ENCODE measurements at places on chromosomes 12 and 14.

DNA sequence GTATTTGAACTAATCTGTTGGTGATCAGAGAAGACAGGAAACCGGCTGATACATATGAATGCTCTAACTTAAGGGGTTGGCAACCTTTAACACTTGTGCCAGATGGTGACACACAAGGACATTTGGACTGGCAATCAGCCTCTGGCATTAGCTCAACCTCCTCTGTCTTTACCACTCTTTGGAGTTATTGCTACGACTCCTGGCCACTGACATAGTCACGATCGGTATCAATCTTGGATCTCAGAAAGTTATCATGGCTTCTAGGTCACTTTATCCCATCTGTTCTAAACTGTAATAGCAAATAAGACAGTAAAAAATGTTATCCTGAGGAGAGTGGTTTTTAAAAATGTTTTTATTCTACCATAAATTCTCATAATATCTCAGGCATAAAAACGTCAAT, 575.2 kb upstream of the MDGA2 start:
- no peak for DNase-seq

DNA sequence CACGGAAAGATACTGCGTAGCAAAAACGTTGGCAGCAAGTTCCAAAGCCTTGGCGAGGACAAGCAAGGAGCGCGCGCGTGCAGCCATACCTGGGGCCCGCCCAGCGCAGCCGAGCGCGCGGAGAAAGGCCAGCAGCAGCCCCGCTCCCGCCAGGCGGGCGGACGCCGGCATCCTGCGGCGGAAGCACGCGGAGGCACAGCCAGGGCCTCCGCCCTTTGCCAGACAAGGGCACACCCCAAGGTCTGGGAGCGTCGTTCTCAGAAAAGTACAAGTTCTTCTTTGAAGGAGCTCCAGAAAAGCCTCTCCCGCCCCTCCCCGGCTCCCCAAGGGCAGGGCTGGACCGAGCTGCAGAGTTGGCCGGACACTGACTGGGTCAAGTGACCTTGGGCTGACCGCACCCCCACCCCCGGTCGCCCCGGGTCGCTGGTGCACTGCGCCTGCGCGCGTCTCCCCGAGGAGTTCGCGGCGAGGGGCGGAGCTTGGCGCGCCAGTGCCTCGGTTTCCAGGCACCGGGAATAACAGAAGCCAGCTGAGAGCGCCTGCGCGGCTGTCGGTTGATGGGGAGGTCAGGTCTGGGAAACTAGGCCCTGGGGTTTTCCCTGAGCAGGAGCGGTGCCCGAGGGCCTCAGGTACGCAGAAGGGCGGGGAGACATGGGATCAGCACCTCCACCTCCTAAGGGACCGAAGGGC, at the start of gene ZC2HC1C:
TSS of gene ZC2HC1C (plus strand) at position 521 of the 690 bp plus-strand sequence. CDS start 933 bp downstream, outside the sequence.
- peak; percentile 71 for DNase-seq

DNA sequence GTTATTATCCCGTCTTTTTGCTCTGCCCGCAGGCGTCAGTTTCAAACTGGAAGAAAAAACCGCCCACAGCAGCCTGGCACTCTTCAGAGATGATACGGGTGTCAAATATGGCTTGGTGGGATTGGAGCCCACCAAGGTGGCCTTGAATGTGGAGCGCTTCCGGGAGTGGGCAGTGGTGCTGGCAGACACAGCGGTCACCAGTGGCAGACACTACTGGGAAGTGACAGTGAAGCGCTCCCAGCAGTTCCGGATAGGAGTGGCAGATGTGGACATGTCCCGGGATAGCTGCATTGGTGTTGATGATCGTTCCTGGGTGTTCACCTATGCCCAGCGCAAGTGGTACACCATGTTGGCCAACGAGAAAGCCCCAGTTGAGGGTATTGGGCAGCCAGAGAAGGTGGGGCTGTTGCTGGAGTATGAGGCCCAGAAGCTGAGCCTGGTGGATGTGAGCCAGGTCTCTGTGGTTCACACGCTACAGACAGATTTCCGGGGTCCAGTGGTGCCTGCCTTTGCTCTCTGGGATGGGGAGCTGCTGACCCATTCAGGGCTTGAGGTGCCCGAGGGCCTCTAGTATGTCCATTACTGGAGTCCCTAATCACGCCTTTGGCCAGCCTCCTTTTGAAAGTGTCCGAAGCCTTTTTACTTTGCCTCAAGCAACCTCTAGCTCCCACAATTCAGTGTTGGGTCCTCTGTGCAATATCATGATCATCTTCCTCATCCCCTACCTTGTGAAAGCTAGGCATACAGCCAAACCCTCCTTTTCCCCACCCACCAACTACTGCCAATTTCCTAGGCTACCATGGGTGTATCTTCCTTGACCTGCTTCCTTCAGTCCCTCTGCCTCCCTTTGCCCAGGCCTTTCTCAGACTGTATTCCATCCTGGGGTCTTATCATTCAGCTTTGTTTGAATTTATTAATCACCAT, 891 bp downstream of the SPRYD4 start:
- DNase-seq: peak; percentile 27

- no peak for DNase-seq
Measured at GRCh38 chr14:68376067-68376779, 416.6 kb downstream of the ZFP36L1 start.

DNA sequence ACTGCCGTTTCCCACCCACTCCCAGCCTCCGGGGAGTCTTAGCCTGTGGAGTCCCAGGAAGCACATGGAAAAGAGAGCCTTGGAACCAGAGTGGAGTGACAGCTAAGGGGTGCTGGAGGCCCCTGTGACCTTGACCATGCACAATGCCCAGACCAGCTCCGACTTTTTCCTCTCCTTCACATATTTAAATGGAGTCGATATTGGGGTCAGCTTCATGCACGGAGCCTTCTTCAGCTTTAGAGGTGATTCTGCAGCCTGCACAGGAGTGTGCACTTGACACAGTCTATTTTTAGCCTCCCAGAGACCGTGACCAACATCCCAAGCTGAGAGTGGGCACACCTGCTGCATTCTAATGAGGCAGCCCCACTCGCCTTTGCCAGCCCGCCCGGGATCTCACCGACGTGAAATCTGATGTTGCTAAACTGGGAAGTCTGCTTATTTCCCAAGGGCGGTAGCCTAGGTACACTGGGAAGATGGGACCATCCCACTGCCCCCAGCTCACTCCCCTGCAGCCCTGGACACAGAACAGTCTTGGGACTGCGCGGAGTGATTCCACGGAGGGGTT, 47.5 kb downstream of the PRMT8 start:
- no peak for DNase-seq

GRCh38 chr14:99389174-99389826, 91.4 kb downstream of the SETD3 start:
- peak; percentile 71 for DNase-seq

DNA sequence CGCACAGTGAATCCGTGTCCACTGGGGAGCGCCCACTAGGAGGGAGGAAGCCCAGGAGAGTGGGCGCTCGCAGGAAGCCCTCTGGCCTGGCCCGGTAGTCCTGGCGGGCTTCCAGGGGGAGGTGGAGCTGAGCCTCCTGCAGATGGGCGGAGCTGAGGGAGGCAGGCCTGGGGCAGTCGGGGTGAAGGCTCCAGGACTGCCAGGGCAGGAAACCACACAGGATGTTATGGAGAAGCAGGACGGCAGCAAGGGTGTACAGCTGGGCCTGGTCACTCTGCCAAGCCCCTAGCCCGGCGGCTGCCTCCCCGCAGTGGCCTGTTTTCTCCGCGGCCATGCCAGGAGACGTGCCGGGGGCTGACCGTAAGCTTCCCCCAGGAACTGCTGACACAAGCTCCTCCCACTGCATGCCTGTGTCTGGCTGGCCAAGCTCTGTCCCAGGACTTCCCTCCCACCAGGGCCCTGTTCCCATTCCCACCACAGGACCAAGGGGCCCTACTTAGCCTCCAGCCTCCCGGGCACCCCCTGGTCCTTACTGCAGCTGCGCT, 143.4 kb upstream of the C14orf180 start:
- DNase-seq: peak; percentile 14

GRCh38 chr14:31926652-31927347, 150.3 kb upstream of the ARHGAP5 start:
- no peak for DNase-seq

DNA sequence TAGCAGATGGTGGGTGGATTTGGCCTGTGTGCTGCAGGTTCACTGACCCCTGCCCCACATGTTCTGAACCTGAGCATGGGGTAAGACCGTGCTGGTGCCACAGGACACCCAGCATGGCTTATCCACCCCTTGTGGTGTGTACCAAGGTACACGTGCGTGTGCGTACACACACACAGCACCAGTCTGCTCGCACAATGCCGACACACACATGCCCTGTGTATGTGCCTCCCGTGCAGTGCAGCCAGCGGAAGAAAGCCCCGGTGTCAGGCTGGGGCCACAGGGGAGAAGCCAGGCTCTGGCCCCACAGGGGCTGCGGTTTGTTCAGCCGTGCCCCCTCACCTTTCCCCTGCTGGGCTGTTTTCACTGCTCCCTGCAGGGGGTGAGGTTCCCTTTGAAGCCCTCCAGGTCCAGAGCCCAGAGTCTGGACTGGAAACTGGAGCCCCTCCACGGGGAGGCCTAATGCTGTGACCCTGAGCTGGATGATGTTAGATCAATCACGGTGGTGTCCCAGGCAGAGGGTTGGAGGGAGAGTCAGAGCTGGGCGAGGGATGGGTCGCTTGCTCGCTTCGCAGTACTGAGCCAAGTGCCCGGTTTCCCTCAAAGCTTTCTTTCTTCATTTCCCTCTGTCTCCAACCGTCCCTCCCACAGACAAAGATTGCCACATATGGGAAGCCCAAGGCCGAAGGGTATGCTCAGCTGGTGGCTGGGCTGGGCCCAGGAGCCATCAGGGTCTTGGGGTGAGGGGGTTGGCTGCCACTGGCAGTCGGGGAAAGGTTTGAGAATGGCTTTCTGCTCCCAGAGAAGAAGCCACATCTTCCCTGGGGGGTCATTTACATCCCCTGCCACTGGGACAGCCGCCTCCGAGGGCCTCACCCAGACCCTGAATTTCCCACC, 6.2 kb downstream of the DTX1 start:
- no peak for DNase-seq

DNA sequence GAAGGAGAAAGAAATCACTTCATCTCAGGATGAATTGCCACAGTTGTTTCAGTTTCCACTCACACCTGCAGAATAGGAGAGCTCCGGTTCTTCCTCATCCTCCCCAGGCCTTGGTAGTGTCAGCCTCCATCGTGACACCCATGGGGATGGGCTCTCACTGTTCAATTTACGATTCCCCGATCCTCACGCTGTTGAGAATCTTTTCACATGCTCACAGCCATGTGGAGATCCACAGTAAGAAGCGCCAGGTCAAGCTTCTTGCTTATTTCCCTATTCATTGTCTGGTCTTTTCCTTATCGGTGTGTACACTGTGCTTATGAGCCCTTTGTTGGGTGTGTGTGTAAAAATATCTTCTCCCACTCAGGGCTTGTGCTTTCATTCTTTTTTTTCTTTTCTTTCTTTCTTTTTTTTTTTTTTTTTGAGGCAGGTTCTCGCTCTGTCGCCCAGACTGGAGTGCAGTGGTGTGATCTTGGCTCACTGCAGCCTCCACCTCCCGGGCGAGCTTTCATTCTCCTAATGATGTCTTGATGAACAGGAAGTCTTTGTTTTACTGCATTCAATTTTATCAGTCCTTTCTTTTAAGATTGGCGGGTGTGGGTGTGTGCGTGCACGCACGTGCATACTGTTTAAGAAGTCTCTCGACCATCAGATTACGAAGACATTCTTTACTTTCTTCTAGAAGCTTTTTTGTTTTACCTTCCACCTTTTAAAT, 21.5 kb downstream of the RIN3 start:
- no peak for DNase-seq

GRCh38 chr14:92513966-92514843, 624 bp downstream of the RIN3 start:
- DNase-seq: peak; percentile 37

DNA sequence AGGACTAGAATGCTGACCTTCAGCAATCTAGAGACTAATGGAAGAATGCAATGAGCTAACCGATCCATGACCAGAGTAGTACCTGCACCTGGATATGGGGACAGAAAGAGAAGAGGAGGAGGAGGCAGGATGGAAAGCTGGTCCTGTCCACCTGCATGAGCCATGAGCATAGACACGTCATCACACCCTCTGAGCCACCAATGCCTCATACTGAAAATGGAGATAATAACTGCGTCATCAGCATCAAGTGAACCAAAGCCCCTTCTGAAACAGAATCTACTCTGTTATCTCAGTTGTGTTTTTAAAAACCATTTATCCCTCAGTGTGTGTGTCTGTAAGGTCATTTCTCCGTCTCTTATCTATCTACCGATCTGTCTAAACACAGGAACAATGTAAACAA, 327.0 kb downstream of the BCL11B start:
- no peak for DNase-seq

GRCh38 chr12:98912401-98912974, 267.4 kb downstream of the APAF1 start:
- DNase-seq: no peak

GRCh38 chr12:48768147-48768546, 20.7 kb downstream of the ADCY6 start:
- DNase-seq: no peak

- DNase-seq: no peak
Measured at GRCh38 chr14:99427632-99428300, 52.9 kb downstream of the SETD3 start.

DNA sequence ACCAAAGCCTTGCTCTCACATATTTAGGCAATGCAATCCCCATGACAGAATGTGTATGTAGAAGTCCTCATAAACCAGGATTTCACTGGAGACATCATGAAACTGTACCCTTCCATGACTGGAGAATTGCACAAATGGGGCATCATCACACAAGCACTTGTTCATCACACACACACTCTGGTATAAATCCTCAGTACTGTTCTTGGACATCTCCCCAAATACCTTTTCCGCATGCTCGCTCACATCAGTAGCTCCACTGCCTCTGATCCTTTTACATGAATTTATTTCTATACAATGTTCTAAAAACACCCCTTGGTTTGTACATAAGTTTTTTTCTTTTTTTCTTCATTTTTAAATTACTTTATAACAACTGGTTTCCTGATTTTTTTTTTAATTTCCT, 3.3 kb upstream of the ING4 start:
- DNase-seq: no peak

- no peak for DNase-seq
Measured at GRCh38 chr14:95331708-95332408, 12.2 kb upstream of the CLMN start.

GRCh38 chr12:108459149-108459548, 55.9 kb upstream of the FICD start:
- DNase-seq: no peak

- DNase-seq: no peak
Measured at GRCh38 chr14:95248432-95248831, 71.3 kb downstream of the CLMN start.

GRCh38 chr12:25585662-25586061, 32.6 kb upstream of the LMNTD1 start:
- DNase-seq: no peak

Data from stimulated activated CD4-positive, alpha-beta T cell treated with anti-CD3 and anti-CD28 coated beads, Interleukin-2, amount 100 ng/mL, for 24 hours (primary cell).